ENCODE measurements at places on chromosomes 5 and 9.

GRCh38 chr5:133828722-133829121 is 139.7 kb downstream of the C5orf15 start:
- DNase-seq = no peak

DNA sequence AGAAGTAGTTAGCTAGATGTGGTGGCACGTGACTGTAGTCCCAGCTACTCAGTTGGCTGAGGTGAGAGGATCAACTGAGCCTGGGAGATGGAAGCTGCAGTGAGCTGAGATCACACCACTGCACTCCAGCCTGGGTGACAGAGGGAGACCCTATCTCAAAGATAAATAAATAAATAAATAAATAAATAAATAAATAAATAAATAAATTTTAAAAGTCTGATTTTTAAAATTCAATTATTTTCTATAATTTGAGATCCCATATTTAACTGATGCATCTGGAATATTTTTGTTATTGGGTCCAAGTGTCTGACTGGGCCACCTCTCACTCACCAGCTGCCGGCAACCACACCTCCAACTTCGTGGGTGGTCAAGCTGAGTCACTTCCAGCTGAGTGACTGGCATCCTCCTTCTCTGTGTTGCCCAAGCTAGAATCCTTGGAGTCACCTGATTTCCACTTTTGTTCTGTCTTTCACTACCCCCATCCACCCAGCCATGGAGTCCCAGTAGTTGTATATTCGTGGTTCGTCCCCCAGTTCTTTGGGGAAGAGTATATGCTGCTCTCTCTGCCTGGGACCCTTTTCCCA is 70.9 kb downstream of the EGFLAM start:
- no peak for DNase-seq

DNA sequence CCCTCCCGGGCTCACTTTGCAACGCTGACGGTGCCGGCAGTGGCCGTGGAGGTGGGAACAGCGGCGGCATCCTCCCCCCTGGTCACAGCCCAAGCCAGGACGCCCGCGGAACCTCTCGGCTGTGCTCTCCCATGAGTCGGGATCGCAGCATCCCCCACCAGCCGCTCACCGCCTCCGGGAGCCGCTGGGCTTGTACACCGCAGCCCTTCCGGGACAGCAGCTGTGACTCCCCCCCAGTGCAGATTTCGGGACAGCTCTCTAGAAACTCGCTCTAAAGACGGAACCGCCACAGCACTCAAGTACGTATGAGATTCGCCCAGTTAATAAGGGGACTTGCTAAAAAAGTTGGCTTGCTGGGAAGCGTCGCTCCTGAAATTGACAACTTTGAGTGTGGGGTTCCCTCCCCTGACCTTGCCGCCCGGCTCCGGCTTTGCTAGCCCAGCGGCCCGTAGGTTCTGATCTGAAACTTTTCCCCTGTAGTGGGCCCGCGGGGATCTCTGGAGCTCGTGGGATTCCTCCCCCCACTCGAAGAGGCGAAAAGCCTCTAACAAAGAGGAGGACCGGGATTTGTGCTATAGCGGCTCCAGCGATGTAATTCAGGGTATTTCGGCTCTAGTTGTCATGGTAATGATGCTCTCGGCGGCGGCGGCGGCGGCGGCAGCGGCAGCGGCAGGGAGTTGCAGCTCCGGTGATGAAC is 572 bp downstream of the NR4A3 start:
- DNase-seq = peak; percentile 32

- no peak for DNase-seq
Observed at GRCh38 chr5:147688656-147689356, 93.7 kb downstream of the JAKMIP2 start.

GRCh38 chr5:160423099-160423498 is 1.4 kb downstream of the PTTG1 start:
- no peak for DNase-seq

DNA sequence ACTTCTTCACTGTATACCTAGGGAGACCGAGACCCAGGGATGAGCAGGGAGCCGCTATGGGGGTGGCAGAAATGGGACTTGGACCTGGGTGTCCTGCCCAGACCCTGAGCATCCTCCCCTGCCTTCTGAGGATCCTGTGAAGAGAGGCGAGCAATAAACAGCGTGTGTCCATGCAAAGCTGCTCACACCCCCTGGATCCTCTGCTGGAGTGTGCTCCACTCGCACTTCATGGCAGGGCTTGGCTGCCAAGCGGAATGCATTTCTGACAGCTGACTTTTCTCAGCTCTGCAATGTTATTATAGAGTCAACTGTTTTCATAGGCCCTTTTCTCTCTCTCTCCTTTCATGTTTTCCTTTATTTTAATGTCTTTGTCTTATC is 31.0 kb upstream of the ALDH1B1 start:
- no peak for DNase-seq

DNA sequence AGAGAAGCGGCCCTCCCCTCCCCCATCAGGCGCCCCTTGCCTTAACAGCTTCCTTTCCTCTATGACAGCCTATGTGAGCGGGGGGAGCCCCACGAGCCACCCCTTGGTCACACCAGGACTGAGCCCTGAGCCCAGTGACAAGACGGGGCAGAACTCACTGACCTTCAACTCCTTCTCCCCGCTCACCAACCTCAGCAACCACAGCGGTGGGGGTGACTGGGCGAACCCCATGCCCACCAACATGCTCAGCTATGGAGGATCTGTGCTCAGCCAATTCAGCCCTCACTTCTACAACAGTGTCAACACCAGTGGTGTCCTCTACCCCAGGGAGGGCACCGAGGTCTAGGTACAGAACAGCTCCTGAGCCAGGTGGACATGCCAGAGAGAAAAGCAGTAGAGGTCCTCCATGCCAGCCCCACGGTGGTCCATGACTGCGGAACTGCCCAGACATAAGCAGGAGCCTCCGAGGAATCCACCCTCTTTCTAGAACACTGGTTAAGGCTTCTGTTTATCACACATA is 2.6 kb downstream of the FOXI1 start:
- DNase-seq = no peak

DNA sequence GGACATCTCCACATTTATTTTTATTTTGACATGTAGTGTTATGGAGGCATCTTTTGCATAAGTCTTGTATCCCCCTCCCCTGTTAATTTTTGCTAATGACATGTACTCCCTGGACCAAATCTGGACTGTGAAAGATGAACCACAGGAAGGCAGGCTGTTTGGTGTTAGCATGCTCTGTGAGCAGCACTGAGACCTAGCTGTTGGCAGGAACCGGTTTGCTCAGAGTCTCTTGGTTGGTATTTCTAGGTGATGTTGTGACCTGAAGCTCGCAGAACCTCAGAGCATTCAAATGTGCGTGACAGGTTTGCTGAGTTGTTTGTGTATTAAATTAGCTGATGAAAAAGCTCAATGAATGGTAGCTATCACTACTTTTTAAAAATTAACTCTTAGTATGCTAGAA is 53.6 kb upstream of the PHF2 start:
- DNase-seq = no peak

GRCh38 chr5:149299451-149300054 is 27.9 kb downstream of the AFAP1L1 start:
- DNase-seq = no peak
